Gastrocnemius medialis (tissue), 4 donors: ENCODE measurements at places on chromosomes 1 and 21.

DNA sequence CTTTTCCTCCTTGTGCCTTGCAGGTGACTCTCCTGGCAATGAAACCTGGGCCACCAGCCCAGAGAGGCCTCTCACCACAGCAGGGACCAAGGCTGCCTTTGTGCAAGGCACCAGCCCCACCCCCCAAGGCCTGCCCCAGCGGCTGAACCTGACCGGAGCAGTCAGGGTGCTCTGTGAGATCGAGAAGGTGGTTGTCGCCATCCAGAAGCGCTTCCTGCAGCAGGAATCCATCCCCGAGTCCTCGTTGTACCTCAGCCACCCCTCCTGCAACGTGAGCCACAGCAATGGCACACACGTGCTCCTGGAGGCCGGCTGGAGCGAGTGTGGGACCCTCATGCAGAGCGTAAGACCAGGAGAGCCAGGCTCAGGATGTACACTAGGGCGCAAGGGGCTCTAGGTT is 51.7 kb downstream of the UMODL1 start:
- no peak for DNase-seq

- no peak for DNase-seq
Observed at GRCh38 chr1:34858901-34859445, 576 bp downstream of the SMIM12 start.

DNA sequence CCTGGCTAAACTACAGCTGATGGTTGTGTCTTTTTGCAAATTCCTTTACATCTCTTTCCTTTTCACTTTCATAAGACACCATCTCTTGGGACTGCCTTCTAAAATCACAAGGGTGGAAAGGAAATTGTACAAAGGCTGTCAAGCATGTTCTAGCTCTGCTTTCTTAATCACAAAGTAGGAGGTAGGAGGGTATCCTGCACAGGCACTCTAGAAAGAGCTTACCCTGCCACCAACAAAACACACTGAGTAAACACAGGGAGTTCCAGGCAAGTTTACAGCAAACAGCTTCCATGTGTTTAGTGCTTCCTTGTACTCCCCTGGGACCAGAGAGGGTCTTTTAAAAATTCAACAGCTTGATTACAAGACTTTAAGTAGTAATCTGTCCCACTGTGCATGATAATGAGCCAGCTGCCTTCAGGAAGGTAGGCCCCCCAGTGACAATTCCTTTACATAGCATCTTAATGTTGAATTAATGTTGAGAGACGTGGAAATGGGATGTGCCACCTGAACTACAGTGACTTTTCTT is 2.4 kb downstream of the PLPP3 start:
- no peak for DNase-seq

DNA sequence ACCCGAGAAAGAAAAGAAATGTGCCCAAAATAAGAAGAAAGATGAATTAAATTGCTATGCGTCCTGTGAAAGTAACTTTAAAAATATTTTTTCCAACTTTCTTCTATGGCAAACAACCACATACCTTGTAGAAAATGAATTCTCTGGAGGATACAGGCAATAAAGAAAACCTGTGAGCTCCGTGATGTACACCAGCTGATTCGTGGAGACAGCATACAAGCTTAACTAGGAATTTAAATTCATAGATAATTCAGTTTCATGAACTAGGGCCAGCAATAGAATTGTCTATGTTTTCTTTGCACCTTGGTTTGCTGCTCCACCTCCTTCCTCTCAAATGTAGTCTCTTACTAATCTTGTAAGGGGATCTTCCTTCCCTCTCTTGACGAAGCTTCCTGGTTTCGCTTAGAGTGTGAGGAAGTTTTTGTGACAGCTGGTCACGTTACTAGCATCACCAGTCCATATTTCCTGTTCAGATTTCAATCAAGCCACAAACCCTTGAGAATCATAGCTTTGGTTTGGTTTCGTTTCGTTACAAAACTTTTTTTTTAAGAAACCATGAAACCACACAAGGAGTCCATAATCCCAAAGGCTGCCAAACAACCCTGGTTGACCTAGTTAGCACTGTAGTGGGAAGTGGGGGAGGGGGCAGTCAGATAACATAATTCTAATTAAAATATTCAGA is 35.8 kb downstream of the GREM2 start:
- no peak for DNase-seq

DNA sequence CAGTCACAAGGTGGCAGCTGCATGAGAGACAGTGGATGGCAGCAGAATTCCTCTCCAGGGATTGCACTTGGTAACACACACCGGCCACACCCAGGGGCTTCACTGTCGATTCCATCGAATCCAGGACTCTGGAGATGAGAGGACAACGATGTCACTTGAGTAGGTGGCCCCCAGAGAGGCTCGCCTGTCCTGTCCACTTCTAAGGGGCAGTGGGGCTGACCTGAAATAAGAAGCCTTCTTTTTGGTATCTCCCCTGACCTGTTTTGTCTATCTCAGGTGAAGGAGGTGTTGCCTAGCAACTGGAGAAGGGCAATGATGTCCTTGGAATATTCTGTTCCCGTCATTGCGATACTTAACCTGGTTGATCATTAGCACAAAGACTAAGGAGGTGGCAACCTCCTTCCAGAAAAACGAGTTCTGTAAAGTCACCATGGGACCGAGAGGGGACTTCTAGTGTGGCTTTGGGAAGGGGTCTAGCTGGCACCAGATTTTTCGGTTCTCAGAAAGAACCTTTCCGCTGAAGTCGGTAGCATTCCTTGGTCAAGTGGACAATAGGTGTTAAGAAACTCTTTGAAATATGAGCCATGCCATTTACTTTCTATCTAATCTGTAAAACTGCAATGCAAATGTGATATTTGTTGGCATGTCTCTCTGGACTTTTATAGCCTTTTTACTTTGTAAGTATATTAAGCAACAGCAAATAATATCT is 85.2 kb upstream of the TMPRSS2 start:
- DNase-seq: no peak

- DNase-seq: peak; percentile 82
Observed at GRCh38 chr1:59445040-59445439, 148.1 kb downstream of the FGGY start.

DNA sequence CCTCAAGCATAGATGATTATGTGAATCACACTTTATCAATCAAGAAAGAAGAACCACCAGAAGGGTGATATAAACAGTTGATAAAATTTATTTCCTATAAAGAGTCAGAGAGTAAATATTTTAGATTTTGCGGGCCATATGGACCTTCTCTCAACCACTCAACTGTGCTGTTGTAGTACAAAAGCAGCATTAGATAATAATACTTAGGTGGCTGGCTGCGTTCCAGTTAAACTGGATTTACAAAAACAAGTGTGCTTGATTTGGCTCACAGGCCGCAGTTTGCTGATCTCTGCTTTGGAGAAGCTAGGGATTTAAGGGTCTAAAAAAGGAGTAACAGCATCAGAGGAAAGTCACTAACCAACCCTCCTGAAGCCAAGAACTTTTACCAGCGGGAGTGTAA is 1406.0 kb downstream of the KCNT2 start:
- DNase-seq: no peak

GRCh38 chr1:168628807-168629206 is 52.4 kb downstream of the XCL1 start:
- DNase-seq: peak; percentile 52

- no peak for DNase-seq
Observed at GRCh38 chr1:210376836-210377372, 48.2 kb downstream of the HHAT start.

GRCh38 chr1:33501309-33501708 is 28.9 kb downstream of the ZSCAN20 start:
- no peak for DNase-seq

DNA sequence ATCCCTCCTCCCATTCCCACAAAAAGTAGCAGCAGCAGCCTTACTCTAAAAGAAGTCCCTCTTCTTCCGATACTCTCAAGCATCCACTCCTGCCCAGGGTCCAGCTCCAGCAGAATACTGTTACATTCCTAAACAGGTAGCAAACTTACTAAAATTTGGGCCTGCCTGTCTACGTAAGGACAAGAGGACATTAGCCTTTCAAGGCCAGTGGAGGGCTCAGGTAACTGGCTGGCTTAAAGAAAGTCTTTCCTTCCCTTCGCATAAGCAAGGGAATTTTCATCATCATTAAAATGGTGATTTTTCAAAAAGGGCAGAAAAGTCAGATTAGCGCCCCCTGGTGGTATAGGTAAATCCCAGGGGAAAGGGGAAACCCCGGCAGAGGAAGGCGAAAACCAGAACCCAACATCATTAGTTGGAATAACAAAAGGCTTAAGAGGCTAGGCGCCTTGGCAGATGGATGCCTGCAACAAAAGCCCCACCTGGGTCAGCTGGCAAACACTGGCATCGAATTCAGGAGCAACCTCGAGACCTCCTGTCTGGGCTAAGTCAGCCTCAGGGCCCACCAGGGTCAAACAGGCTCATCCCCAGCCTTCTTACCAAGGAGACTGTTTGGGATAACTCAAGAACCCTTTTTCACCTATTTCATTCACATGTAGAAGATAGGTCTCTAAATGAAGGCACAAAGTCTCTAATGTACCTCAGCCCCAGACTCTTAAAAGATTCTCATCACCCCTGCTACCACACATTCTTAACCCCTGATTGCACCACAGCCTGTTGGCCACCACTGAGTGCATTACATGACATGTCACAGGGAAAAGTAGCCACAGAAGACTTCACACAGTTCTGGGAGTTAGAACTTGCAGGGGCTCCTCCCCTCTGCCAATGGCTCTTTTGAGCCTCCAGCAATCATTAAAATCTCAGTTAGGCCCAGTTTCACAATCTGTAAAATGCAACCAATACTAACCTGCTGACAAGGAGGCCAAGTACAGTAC is 36.7 kb downstream of the ERI3 start:
- DNase-seq: no peak

GRCh38 chr1:206048582-206048981 is 4.4 kb upstream of the RHEX start:
- DNase-seq: no peak
